ENCODE measurements at places on chromosomes 16 and 17.

DNA sequence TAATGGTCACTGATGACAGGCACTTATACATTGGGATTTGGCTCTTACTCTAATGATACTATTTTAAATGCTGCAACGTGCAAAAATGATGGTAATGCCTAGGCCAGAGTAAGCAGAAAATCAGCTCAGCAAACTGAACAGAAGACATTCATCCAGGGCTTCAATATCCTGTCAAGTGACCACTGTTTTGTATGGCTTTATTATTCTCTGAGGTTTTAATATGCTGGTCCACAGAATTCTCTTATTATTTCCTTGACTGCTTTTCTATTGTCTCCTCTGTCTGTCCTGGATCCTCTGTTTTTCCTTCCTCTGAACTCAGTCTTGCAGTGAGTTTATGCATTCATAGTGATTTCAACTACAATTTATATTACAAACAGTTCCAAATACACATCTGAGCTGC, 90.8 kb upstream of the PMFBP1 start:
- DNase-seq, result no peak

DNA sequence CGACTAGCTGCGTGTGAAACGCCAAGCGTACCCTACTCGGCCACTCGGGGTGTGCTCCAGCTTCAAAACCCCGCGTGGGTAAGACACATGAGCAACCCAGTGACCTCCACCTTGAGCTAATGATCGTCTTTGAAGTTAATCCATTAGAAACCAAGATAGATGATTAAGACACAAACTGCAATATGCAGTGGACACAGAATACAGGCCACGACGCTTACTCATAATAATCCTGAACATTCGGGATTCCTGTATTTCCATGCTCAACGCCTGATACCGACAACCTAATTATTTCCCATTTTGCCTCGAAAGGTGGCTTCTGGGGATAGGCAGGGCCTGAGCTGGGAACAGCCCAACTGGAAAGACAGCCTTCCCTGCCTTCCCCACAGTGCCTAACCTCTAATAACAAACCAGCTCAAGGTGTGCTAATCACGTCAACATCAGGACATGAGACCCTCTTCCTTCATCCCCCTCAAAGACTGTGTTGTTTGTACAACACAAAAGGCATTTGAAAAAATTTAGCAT, 504 bp upstream of the COPRS start:
- DNase-seq, result no peak

DNA sequence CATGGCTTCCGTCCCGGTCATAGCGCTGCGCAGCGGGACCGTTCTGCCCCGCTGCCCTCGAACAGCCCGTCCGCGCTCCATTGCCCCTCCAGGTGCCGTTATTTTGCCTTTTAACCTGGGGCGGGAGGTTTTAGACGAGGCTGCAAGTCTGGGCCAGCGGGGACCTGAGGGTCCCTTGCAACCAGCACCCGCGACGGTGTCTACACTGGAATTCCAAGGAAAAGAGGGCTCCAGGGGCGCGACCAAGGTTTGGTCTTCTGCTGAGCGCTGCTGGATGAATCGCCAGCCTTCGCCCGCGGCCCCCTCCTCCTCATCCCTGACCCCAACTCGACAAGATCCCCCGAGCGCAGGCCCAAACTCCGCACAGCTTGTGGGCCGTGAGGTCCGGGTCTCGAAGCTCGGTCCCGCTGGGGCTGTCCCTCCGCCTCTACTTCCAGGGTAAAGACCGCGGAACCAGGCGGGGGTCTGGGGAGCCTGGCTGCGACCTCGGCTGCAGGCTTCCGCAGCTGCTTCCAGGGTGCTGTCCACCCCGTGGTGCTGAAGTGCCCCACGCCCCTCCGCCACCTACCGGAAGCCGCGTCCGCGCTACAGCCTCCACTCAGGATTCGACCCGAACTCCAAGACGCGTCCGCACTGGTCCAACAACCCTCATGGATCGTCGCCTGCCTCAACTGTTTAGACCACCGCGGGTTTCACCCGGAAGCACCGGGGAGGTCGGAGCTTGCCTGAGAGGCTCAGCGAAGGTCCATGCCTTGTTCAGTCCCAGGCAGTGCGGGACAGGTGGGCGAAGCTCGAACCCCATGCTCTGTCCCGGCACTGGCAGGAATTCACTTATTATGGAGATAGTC, 10.1 kb upstream of the CA4 start:
- DNase-seq, result no peak

DNA sequence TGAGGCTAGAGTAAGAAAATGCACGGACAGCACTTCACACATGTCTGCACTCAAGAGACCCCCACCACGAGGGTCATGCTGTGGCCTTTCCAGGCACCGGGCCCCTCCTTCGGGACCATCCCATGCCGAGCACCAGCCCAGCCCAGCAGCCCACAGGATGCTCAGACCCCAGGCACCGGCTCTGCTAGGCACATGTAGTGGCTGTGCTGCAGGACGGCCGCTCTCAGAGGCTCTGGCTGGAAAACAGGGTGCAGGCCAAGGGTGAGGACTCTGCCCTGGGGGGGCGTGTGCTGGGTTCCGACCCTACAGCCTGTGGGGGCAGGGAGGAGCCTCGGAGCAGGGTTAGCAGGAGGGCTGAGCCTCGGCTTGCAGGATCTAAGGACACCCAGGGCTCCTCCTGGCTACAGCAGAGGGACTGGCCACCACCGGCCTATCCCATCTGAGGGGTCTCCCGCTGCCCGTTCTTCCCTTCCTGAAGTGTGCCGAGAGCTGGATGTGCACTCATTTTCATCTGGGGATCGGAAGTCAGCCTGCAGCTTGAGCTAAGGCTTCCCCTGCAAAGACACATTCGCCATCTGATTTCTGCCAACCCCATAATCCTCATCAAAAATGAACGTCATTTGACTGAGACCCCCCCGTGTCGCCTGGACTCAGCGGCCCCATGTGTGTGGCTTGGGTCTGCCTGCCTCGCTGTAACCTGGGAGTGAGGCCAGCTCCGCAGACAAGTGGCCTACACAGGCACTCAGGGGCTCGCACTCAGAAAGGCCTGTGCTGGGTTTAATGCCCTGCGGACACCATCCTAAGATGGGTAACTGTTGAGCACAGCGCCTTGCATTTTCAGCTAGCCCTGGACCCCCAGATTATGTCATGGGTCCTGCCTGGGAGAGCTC, 293.1 kb upstream of the FOXF1 start:
- DNase-seq, result no peak

DNA sequence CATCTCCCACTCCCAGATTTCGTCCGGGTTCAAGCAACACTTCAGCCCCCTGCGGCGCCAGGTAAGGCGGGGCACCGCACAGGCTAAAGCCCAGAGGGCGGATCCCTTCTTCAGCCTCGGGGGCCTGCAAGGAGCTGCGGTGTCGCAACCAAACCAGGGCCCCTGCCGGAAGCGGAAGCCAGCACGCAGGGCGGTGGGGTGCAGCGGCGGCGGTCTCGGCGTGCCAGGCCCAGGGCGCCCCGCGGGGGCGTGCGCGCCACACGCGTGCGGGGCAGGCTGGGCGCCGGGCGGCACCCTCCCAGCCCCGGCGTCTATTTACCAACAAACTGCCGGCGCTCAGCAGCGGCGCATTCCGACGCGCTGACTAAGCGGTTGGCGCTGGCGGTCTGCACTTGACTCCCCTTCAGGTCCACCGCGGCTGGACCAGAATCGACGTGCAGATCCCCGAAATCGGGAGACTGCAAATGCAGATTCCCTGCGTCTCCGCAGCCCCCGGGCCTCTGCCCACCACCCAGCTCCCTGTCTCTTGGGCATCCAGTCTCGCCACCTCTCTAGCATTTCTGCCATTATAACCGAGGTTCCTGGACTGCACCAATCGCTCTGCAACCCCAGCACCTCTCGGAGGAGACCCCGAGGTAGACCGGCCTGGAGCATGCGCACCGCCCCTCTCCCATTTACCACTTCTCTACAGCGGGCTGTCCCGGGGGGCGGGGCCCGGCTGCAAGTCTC, 421 bp upstream of the DLX4 start:
- DNase-seq, result peak; percentile 25

DNA sequence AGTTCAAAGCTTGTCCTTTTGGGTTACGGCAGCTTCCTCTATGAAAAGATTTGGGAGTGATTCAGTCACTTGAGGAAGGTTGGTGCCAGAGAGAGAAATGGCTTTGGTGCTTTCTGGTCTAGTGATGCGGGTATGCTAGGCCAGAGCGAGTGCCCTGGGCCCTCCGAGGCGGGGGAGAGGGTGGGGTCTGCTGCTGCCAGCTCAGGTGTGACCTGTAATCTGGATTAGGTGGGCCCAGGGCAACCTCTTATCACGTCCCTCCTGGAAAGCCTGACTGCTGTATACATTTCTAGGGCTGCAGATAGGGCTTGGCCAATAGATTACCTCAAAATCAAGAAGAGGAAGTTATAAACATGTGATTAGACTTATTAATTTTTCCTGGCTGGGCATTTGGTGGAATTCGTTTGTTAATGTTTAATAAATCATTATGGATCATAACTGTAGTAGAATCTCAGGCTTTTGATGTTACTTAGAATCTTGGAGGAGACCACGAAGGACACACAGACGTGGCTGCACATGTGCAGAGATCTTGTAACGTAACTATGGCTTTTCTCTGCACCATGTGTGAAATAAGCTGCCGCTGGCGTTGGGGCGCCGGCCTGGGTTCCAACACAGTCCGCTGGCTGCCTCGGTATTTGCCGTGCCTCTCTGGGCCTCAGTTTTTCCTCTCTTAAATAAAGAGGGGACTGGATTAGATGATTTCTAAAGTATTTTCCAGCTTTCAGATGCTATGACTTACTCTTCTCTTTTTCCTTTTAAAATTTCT, 1.2 kb downstream of the IRF8 start:
- no peak for DNase-seq

GRCh38 chr16:72380283-72380682, 208.3 kb upstream of the PMFBP1 start:
- DNase-seq, result no peak

- DNase-seq, result no peak
Measured at GRCh38 chr17:50169881-50170459, 4.2 kb downstream of the SGCA start.

- DNase-seq, result no peak
Measured at GRCh38 chr16:4580250-4580649, 24.1 kb downstream of the C16orf96 start.

- no peak for DNase-seq
Measured at GRCh38 chr16:55506708-55507107, 2.2 kb upstream of the LPCAT2 start.

DNA sequence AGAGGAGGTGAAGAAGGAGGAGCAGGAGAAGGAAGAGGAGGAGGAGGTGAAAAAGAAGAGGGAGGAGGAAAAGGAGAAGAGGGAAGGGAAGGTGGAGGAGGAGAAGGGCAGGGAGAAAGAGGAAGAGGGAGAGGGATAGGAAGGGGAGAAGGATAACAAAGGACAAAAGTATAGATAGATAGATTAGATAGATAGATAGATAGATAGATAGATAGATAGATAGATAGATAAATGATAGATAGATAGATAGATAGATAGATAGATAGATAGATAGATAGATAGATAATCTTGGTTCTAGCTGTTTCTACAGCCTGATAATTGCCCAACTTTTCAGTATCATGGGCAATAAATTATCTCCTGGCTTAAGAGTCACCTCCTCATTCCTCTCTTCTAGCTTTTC, 296.2 kb upstream of the C16orf82 start:
- no peak for DNase-seq

DNA sequence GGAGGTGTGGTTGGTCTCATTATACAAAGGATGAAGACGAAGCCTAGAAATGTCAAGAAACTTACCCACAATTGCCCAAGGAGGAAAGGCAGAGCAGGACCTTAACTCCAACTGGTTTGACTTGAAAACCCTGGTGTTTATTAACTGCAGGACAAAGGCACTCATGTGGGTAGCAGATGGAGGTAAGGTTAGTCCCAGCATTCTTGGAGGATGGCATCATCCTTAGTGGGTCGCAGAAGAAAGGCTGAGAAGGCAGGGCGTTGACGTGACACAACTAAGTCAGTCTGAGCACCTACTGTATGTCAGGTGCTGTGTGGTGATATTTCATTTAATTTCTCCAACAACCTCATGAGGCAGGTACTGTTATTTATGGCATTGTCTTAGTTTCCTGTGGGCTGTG, 101.3 kb downstream of the HAPSTR1 start:
- DNase-seq, result no peak

DNA sequence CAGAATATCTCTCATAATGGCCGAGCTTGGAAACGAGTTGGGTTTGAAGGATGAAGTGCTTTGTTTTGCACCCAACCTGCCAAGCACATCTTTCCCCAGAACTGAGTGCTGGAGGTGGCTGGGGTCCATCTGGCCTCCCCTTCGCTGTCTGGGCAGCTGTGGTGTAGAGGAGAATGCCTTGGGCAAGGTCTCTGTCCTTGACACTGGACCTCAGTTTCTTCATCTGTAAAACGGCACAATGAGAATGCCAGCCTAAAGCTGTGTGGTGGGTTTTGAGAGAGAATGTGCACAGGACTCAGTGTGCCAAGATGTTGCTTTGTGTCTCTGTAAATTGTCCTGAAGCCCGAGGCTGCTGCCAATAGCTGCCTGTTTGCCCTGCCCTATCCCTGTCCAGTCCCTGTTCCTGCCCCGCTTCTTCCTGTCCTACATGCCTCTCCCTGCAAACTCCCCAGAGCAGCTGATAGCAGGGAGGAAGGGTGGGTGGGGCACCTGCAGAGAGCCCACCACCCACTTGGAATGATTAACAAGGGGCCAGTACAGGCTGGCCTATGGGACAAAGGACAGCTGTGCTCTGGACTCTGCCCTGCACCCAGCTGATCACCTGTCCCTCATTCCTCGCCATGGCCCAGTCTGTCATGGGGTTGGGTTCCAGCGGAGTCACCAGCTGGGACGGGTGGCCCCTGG, 15.3 kb downstream of the LASP1 start:
- no peak for DNase-seq

DNA sequence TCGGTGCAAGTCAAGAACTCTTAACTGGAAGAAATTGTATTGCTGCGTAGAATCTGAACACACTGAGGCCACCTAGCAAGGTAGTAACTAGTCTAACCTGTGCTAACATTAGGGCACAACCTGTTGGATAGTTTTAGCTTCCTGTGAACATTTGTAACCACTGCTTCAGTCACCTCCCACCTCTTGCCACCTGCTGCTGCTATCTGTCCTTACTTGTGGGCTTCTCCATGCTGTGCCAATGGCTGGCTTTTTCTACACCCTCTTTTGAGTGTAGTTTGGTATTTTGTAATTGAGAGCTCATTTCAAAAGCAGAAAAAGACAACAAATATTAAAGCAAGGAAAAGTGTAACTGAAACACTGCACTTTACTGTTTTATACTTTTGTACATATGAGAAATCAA, 7.7 kb upstream of the RASL10B start:
- no peak for DNase-seq

Data from NCI-H510A (cell line).